MCF 10A (cell line): ENCODE measurements at places on chromosomes 5 and 9. TPM values are rescaled to one million over a fixed set of nuclear protein-coding genes. Genes with fewer than 3 reads are reported as not detected.
A peak's percentile ranks its signal among the peaks of the same experiment; 100 is the strongest.

DNA sequence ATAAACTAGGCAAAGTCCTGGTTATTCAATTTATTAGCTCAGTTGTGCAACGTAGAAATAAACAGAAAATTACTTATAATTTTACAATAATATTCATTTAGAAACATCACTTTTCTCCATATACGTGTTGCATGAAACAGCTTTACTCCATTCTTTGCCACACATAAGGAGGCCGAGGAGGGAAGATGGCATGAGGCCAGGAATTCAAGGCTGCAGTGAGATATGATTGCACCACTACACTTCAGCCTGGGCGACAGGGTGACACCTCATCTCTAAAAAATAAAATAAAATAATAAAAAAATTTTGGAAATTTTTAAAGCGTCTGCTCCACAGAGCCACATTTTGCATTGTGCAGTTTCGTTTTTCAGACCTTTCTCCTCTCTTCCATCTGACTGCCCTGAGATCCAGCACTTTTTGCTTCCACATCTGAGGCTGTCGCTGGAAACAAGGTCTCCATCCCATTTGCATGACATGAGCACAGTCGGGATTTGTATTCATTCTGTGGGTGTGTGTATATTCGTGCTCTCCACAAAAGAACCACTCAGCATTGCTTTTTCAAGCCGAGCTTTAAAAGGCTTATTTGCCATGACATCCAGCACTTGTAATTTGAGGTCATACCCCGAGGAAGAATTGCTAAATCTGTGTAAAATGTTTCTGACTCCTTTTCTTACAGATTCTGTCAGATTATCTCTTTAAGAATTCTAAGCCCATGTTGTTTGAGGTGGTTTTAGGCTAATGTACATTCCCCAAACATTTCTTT is 98.6 kb upstream of the MSX2 start:
- peak; percentile 38 for DNase-seq
- no peak overlapping the region for H3K27ac ChIP-seq
- H3K36me3 ChIP-seq, result no peaks in the 10 kb centered on the region
- no peak overlapping the region for H3K4me3 ChIP-seq
- H3K27me3 ChIP-seq, result no peaks in the 10 kb centered on the region
- H3K4me1 ChIP-seq, result no peaks in the 10 kb centered on the region

Gene GRAMD2B
- total RNA-seq, result 7.1 and 11.1 TPM in 2 replicates

GRCh38 chr5:60333005-60333571 is 366.9 kb downstream of the DEPDC1B start:
- no peak overlapping the region for H3K4me3 ChIP-seq
- H3K36me3 ChIP-seq, result no peaks in the 10 kb centered on the region
- no peak for DNase-seq
- peaks cover 19% of the 10 kb centered on the region for H3K4me1 ChIP-seq
- H3K27me3 ChIP-seq, result peaks cover 22% of the 10 kb centered on the region

DNA sequence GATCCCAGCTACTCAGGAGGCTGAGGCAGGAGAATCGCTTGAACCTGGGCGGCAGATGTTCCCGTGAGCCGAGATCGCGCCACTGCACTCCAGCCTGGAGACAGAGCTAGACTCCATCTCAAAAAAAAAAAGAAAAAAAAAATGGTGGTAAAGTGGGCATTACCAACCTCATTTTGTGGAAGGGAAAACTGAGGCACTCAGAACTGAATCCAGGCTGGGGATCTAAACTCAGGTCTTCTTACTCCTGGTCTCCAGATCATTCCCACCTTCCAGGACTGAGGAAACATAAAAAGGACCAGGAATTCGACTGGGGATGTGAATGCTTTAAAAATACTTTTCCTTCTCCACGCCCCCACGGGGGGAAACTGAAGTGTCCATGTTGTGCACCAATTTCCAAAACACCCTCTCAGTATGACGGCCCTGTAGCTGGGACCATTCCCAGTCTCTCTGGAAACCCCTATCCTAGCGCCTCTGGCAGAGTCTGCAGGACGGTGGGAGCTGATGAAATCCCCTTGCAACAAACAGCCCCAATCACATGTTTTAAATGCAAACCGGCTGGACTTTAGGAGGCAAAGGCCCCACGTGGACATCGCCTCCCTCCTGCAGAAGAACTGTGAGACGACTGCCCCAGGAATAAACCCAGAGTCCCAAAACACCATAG is 8.9 kb upstream of the AKNA start:
- no peaks in the 10 kb centered on the region for H3K27me3 ChIP-seq
- peaks cover 7% of the 10 kb centered on the region for H3K36me3 ChIP-seq
- no peak for DNase-seq

- no peaks in the 10 kb centered on the region for H3K27me3 ChIP-seq
- no peak for DNase-seq
- no peaks in the 10 kb centered on the region for H3K4me1 ChIP-seq
- H3K36me3 ChIP-seq, result no peaks in the 10 kb centered on the region
- no peak overlapping the region for H3K27ac ChIP-seq
- no peak overlapping the region for H3K4me3 ChIP-seq
These were observed 287.4 kb upstream of the ACTBL2 start for GRCh38 chr5:57770039-57770438.

DNA sequence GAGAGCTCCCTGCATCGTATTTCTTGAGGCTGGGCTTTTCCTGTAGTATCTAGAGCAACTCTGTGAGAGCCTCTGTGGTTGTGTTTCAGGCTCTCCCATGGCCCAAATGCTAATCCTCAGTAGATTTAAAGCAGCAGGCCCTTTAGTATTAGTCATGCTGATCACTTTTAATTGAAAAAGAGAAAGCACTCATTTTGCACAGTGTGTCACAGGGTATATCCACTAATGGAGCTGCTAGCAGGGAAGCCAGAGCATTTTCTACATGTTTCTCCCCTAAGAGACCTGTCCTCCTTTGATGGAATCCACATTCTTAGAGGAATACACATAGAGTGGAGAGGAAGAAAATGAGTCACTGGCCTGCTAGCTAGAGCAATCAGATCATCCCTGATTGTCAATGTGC is 348.5 kb downstream of the TMEM232 start:
- H3K36me3 ChIP-seq, result no peaks in the 10 kb centered on the region
- H3K4me3 ChIP-seq, result no peak overlapping the region
- H3K27ac ChIP-seq, result no peak overlapping the region

Gene DMRTA1
- 0.54 and 0.77 TPM in 2 replicates for total RNA-seq

Gene STK10
- total RNA-seq, result 46.5 and 49.9 TPM in 2 replicates

Gene IFT74
- 28.7 and 31.5 TPM in 2 replicates for total RNA-seq

DNA sequence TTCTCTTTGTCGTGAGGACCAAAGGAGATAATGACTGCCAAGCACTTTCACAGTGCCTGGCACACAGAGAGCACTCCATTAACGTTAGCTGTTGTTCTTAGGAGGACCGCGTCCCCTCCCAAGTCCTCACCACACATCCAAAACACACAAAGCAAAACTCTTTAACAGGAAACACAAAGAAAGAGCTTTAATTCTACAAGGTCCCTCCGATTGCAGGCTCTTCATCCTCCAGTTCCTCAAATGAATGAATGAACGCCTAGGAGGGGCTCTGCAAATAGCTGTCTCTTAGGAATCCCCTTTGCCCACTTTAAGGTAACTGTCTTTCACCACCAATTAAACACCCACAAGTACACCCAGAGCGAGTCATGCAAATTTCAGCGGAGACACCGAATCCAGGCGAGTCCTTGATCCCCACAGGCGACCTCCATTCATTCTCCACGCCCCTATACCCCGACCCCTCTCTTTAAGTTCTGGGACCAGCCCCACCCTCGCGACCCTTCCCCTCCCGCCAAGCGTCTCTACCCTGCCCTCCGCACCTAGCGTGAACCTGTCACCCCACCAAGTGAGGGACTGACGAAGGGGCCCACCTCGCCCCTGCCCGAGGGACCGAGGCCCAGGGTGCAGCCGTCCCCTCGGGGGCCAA is 644 bp downstream of the TSC1 start:
- peaks cover 17% of the 10 kb centered on the region for H3K36me3 ChIP-seq
- H3K4me1 ChIP-seq, result peaks cover 28% of the 10 kb centered on the region
- H3K4me3 ChIP-seq, result peak overlapping the region; percentile 94
- no peaks in the 10 kb centered on the region for H3K27me3 ChIP-seq

Gene BNC2
- not detected in 2 replicates for total RNA-seq

DNA sequence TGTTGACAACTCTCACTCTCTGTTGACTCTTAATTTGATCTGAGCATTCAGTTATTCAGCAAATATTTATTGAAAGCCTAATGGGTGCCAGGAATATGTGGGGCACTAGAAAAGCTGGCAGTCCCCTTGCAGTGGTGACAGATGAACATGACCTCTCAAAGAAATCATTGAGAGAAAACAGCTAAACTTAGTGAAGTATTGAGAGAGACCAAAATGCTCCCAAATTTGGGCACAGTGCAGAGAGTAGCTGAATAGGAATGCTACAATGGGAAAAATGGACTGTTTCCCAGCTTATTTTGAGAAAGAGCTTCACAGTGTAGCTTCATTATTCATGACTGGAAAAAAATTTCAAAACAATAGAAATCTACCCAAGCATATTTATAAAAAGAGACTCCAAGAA is 257.9 kb downstream of the SGCD start:
- H3K4me1 ChIP-seq, result peaks cover 6% of the 10 kb centered on the region
- H3K27ac ChIP-seq, result no peak overlapping the region
- no peak overlapping the region for H3K4me3 ChIP-seq
- DNase-seq, result no peak
- H3K36me3 ChIP-seq, result no peaks in the 10 kb centered on the region

Gene SLC35D2
- 20.8 and 28.0 TPM in 2 replicates for total RNA-seq
